Stimulated activated CD8-positive, alpha-beta memory T cell treated with anti-CD3 and anti-CD28 coated beads, Interleukin-4, amount 100 ng/mL, for 24 hours (primary cell): ENCODE measurements at places on chromosomes 6 and 20.

- no peak for DNase-seq
These were observed 23.2 kb upstream of the AKIRIN2 start for GRCh38 chr6:87724983-87725811.

GRCh38 chr20:42276718-42277602 lies 658.8 kb upstream of the CHD6 start:
- DNase-seq = no peak

DNA sequence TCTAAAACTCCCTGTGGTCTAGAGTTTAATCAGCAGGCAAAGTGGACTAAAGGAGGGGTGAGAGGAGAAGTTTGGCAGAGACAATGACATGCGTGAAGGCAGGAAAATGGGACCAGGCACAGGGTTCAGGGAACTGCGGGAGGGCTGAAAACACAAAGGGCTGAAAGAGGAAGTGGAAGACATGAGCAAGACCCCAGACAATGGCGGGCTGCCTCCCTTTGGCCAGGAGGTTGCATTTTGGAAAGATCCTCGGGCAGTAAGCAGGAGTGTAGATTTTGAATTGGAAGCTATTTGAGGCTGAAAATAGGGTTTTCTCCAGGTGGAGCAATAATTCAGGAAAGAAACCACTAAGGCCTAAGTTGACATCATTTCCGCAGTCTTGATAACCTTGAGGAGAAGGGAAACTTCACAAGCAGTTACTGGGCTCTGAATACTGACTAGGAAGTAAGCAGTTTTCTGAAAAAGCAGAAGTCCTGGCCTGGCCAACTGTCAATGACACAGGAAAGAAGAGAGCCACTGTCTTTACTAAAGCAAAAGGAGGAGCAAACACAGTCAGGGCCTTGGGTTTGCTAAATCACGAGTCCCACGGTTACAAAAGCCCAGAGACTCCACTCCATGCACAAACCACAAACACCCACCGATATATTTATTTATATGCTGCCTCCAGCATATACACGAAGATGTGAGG lies 3.4 kb downstream of the LY86 start:
- DNase-seq = no peak

GRCh38 chr20:61478094-61478493 lies 226.0 kb downstream of the CDH4 start:
- DNase-seq = no peak

DNA sequence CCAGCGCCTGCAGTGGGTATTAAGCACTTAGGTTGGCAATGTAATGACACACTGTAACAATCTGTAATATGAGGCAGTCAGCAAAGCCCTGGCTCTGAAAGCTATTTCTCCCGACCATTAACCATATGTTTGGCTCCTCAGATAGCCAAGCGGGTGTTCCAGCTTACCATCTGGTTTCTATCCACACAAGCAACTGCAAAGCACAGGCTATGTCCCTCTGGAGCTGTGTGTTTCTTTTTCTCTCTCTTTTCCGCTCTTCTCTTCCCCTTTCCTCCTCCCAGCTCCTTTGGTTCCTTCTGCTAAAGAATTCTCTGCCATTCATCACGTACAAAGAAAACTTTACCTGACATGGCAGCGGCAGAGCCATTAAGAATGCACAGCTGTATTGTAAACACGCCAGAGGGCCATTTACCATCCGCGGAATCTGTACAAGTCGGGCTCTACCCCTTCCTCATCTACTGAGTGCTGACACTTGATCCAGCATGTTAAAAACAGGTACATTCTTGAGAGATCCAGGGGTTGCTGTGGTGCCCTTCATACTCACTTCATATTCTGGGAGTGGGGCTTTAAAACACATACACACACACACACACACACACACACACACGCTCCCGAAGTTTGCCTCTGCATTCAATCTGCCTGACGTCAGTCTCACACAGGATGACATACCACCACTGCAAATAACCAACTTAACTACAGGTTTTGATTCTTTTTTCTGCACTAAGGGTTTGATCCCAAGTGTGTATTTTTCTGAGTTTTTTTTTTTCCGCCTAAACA lies 77.2 kb downstream of the BACH2 start:
- no peak for DNase-seq

DNA sequence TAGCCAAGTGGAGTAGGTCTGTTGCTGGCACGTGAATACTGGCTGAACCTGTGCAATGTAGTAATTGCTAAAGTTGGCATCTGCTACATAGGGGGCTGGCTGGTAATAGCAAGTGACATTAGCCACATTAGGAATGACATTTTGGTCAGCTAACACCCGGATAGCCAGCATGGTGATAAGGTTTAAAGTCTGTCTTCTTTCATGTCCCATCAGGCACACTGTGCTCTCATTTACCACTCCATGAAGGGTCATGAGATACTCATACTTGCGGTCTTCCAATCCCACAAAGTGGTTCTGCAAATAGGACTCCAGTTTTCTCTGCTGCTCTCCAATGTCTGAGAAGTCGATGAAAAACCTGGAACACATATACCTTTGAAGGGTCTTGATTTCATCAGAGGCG lies 2.8 kb downstream of the TENT5A start:
- DNase-seq = no peak

DNA sequence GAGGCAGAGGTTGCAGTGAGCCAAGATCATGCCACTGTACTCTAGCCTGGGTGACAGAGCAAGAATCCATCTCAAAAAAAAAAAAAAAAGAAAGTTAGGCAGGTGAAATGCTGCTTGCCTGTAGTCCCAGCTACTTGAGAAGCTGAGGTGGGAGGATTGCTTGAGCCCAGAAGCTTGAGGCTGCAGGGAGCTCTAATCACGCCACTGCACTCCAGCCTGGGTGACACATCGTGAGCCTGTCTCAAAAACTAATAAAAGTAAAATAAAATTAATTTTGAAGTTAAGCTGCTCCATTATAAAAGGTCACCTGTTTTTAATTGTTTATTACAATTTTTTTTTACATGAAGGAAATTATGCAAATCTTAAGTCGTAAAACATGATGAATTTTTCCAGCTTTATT lies 23.2 kb upstream of the SAMHD1 start:
- DNase-seq = no peak

DNA sequence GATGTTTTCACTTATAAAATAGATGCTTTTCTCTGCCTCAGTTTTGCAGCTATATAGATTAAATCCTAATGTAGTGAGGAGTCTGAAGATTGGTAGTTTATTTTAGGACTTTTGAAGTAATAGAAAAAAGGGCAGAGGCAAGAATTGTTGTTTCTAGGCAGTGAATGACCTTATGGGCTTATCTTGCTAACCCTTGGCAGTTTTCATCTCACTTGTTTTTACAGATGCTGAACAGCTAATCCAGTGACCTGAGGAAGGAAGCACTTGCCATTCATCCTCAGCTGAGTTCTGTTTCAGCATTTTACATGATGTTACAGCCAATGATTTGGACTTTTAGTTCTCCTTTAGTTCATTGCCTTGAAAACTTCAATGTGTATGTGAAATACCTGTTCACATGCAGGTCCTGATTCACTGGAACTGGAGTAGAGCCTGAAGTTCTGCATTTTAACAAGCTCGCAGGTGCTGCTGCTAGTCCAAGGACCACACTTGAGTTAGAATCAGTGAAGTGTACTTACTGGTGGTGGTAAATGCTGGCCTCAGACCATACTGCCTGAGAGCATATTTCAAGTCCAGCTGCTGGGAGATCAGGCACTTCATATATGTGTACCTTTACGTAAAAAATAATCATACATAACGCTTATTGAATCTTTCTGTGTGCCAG lies 86.9 kb downstream of the TULP4 start:
- DNase-seq = no peak

DNA sequence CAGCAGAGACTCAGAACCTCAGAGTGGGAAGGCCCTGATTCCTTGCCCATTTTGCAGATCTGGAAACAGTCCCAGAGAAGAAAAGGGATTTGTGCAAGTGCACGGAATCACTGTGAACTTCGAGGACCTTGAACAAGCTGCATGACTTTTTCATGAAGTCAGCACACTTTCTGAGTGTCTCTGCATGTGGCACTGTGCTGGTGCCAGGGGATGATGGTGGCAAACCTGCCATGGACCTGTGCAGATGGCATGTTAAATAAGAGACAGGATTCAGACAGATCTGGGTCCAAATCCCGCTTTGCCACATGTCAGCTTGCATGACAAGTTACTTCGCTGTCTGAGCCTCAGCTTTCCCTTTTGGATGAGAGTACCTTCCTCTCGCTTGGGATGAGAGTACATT lies 26.8 kb downstream of the ZNF831 start:
- DNase-seq = no peak

GRCh38 chr6:167323111-167323510 lies 1.8 kb upstream of the TTLL2 start:
- DNase-seq = no peak

GRCh38 chr6:16391451-16391912 lies 153.1 kb downstream of the GMPR start:
- no peak for DNase-seq

DNA sequence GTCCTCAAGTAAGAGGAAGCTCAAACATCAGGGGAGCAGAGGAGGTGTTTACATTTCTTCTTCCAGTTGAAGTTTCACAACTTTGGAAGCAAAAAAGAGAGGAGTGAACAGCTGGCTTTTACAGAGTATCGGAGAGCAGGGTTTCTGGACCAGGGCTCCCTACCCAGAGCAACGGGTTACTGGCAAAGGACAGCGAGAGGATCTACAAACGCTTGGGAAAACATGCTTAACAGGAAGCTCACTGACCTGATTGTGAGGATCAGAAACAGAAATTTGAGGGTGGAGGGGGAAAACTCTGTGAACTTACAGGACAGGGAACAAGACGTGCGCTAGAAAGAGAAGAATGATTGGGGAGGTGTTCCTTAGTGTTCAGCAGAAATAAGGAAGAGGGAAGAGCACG lies 85.7 kb upstream of the TAB2 start:
- no peak for DNase-seq

DNA sequence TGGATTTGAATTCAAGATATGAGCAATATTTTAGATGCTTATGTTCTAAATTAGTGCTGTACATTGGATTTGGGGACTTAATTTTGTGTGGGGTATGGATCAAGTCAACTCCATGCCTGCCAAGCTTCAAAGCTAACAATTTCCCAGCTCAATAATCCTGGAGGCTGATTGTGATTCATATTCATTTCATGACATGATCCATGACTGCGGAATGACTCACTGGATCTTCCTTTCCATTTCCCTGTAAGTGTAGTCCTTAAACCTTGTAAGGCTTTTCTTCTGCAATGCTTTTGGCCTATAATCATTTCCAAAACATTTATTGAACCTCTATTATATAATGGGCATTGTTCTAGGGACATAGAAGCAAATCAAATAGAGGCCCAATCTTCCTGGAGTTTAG lies 44.7 kb upstream of the CCN2 start:
- no peak for DNase-seq

- peak; percentile 27 for DNase-seq
These were observed 585 bp downstream of the PIM1 start for GRCh38 chr6:37170273-37171200.

DNA sequence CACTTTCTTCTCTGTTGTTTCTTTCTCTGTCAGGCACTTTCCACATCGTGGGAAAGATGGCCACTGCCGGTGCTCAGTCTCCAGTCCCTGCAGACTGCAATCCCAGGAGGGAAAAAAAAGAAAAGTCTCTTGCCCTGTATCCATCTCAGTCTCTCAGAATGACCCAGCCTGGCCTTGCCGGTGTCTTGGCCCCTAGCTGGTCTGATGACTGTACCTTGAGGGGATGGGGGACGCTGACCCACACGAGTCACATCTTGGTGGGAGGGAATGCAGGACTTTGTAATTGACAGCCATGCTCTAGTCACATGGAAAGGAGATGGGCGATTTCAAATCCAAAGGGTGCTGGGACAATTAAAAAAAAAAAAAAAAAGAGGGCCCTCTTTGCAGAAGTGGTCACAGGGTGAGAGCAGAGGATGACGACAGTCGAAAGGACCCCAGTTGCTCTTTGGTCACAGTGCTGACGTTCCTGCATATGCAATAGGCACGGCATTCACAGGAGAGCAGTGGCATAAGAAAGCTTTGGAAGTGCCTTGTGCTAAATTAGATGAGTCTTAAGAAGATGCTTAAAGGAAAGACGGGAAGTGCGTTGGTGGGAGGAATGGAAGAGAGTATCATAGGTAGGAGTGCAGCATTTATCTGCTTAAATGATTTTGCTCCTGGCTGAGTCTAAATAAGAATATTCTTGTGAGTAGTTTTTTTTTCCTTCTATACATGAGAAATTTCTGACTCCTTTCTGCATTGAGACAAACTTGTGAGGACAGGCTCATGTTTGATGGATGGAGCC lies 63.9 kb upstream of the AKAP12 start:
- no peak for DNase-seq

- no peak for DNase-seq
These were observed 708.3 kb downstream of the HDGFL1 start for GRCh38 chr6:23277521-23278179.

GRCh38 chr6:104656235-104656634 lies 203.5 kb downstream of the HACE1 start:
- no peak for DNase-seq

DNA sequence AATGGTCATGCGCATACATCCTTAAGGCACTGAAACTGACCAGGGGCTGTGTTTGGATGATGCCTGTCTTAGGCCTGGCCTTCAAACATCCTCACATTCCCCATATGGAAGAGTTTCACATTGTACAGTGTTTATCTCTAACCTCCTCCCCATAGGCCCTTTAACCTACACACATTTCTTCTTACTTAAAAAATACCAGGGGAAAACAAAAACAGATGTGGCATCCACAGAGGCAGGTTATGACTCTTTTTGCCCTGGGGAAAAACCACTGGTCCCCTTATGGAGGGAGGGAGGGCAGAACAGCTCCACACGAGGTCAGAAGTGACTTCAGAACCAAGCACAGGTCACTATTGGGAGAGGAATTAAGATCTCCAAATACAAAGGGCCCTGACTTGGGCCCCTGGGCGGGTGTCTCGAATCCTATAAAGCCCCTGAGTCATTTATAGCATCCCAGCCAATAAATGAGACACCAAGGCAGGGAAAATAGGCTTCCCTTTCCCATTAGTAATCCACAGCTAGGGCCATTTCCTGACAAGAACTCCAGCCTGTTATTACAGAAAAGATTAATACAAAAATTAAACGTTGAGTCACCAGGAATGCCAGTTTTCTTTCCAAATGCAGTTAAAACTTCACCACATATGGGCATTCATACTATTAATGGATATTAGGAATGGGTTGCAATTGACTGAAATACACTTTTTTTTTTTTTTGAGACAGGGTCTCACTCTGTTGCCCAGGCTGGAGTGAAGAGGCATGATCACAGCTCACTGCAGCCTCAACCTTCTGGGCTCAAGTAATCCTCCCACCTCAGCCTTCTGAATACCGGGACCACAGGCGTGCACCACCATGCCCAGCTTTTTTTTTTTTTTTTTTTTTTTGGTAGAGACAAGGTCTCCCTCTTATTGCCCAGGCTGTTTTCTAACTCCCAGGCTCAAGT lies 107.2 kb downstream of the ATP9A start:
- DNase-seq = no peak

DNA sequence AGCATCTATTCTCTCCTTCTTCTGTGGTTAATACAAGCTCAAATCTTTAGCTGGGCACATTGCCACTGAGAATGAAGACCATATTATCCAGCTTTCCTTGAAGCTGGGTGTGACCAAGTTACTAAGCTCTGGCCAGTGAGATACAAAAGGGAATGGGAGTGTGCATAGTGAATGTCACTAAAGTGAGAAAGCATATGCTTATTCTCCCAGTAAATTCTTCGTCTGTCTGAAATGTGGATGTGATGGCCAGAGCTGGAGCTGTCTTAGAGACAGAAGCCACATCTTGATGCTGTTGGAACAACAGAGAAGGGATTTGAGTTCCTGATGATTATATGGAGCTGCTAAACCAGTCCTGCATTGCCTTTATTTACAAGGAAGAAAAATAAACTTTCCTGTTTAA lies 60.1 kb downstream of the SESN1 start:
- DNase-seq = no peak

GRCh38 chr6:75937846-75938245 lies 134.6 kb downstream of the IMPG1 start:
- no peak for DNase-seq

- no peak for DNase-seq
These were observed 107.8 kb downstream of the SMLR1 start for GRCh38 chr6:130934848-130935585.
